ENCODE measurements at places on chromosomes 12 and 14.

DNA sequence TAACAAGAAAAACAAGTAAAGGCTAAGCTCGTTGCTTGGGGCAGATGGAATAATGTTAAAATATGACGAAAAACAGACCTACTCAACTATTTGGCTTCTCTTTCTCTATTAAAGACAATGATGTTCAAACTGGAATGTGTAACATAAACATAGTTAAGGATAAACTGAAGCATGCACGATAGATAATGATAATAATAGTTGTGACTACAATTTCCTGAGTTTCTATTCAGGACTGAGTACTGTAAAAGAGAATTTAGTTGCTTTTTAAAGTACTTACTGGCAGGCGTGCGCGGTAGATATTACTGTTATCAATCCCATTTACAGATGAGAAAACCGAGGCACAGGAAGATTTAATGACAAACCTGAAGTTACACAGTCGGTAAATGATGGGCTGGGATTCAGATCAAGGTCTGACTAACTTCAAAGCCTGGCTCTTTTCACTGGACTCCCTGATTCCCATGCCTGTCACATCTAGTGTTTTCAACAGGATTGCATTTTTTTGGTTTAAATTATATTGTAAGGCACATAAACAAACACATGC lies 103.0 kb downstream of the CRADD start:
- no peak for DNase-seq

DNA sequence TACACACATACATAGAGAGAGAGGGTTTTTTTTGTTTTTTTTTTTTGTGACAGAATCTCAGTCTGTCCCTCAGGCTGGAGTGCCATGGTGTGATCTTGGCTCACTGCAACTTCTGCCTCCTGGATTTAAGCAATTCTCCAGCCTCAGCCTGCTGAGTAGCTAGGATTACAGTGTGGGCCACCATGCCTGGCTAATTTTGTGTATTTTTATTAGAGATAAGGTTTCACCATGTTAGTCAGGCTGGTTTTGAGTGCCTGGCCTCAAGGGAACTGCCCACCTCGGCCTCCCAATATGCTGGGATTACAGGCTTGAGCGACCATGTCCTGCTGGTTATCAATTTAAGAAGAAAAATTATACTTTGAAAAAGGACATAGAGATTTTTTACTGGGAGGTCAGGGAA lies 710.6 kb downstream of the SLC6A15 start:
- no peak for DNase-seq

DNA sequence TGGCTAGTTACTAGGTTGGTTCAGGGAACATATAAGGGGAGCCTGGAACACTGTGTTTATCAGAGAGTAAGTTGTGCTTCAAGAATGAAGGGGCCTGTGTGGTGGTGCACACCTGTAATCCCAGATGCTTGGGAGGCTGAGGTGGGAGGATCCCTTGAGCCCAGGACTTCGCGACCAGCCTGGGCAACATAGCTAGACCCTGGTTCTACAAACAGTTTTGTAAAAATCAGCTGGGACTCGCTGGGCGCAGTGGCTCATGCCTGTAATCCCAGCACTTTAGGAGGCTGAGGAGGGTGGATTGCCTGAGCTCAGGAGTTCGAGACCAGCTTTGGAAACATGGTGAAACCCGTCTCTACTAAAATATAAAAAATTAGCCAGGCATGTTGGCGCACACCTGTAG lies 42.1 kb upstream of the GPR132 start:
- DNase-seq, result no peak

GRCh38 chr12:68587448-68587873 lies 23.2 kb upstream of the RAP1B start:
- DNase-seq, result no peak

DNA sequence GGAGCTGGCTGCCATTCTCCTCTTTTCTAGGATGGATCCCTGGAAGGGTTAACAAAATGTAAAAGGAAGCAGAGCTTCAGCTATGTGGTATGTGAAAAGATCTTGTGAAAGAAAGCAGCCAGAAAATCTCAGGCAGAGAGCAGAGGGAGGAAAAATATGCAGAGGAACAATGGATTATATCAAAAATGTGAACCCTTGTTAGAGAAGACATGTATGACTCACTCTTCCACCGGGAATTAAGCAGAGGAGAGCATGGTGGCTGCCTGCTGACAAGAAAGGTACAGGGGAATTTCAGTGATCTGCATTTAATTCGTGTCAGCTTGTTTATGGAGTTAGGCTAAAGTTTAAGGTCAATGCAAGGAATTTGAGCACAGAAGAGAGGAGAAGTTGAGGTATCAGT lies 46.3 kb downstream of the KCNA1 start:
- DNase-seq, result no peak

GRCh38 chr12:96571101-96571862 lies 81.9 kb downstream of the CFAP54 start:
- DNase-seq, result no peak

DNA sequence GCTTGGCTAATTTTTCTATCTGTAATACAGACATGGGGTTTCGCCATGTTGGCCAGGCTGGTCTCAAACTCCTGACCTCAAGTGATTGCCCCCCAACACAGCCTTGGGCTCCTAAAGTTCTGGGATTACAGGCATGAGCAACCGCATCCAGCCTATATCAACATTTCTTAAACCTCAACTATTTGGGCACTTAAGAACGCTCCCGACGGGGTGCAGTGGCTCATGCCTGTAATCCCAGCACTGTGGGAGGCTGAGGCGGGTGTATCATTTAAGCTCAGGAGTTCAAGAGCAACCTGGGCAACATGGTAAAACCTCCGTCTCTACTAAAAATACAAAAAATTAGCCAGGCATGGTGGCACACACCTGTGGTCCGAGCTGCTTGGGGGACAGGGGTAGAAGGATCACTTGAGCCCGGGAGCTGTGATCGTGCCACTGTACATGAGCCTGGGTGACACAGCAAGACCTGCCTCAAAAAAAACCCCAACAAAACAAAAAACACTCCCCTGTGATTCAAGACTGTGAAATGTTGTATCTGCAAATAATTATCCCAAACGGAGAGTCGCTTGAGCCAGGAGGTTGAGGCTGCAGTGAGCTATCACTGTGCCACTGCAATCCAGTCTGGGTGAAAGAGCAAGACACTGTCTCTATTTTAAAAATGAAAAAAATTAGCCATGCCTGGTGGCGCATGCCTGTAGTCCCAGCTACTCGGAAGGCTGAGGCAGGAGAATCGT lies 21.5 kb downstream of the PPTC7 start:
- DNase-seq, result no peak

GRCh38 chr12:54988402-54989054 lies 4.0 kb upstream of the TESPA1 start:
- peak; percentile 80 for DNase-seq

DNA sequence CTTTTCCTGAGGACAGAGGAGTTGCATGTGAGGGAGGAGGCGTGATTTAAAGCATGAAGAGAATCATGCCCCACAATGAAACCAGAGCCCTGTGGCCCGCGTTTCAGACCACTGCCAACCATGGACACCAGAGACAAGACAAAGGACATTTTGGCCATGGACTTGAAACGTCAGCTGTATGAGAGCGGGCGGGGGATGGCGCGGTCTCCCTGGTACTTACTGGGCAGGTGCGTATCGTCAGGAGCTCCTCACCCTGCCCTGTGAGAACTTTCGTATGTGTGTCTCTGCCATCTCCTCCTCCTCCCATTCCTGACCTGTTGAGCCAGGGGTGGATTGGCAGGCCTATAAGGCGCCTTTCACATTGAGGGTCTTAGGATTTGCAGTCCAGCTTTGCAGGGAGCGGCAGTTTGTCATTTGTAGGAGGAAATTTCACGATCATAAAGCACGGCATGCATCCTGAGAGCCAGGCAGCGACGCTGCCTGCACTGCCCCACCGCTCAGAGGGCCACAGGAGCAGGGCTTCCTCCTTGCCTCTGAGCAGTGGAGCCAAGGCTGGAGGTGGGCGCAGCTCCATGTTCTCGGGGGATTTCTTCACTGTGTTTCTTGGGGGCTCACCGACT lies 22.2 kb downstream of the SFSWAP start:
- DNase-seq, result no peak

- no peak for DNase-seq
Observed at GRCh38 chr14:49641697-49642129, 6.7 kb upstream of the DNAAF2 start.

- DNase-seq, result peak; percentile 29
Observed at GRCh38 chr12:6792522-6793201, 3.3 kb downstream of the CD4 start.

DNA sequence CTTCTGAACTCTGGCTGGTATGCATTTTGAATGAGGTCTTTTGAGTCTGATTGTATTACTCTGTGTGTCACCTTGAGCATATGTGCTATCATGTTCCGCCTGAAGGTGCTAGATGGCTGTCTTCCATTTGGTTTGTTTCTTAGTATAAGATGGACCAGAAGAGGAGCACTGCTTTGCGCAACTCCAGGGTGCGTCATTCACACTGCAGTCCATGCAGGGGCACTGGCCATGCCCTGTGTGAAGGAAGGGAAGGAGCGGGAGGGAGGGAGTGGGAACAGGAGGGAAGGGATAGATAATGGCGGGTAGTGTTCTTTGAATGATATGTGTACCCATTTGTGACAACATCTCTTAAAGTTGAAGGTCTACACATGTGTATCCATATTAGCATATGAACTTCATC lies 8.2 kb downstream of the ZFHX2 start:
- no peak for DNase-seq

DNA sequence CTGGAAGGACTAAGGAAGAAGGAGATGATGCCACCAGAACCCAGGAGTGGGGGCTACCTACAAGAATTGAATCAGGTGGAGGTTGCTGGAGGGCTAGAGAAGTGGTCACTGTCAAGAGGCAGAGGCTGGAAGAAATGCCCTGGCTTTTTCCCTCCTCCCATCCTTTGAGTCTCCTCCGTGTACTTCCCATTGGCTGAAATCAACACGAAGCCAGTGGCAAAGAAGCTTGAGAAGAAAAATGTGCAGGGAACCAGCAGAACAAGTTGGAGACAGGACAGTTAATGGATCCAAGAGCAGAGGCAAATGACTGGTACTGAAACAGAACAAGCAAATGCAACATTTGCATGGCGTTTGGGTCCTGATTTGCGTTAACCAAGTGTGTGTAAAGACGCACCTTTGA lies 9.1 kb upstream of the FBLN5 start:
- no peak for DNase-seq

GRCh38 chr12:55642267-55642666 lies 5.6 kb downstream of the OR10P1 start:
- no peak for DNase-seq

Measured in caudate nucleus (tissue), 63 donors.